ENCODE measurements at places on chromosomes 5 and 9.

DNA sequence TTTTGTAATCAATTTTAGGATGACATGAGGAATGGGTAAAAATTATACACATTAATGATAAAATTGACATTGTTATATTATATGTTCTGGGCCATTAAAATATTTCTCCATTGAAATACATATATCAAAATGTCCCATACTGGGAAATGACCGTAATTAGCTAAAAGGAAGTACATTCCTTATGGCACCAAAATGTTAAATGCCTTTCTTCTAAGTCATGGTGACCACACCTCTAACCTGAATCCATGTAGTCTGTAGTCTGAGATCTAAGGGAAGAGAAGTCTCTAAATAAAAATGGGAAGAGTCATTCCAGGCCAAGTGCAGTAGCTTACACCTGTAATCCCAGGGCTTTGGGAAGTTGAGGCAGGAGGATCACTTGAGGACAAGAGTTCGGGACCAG is 10.0 kb upstream of the GDA start:
- no peak for DNase-seq

GRCh38 chr5:103019804-103020203 is 100.1 kb downstream of the GIN1 start:
- DNase-seq, result no peak

DNA sequence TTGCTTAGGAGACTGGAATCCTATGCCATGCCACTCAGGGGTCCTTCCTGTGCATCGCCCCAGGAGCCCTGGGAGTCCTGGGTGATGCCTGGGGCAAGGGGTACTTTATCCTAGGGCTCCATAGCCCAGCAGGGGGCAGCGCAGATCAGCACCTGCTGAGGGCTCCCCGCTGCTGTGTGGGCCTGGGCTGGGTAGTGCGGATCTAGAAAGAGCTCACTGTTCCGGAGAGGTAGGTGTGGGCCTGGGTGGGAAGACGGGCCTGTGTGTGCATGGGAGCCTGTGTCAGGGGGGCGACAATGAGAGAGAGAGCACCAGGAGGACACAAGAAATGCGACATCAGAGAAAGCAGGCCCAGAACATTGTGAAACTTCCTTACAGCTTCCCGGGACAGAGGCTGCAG is 11.4 kb upstream of the DAB2IP start:
- peak; percentile 20 for DNase-seq

DNA sequence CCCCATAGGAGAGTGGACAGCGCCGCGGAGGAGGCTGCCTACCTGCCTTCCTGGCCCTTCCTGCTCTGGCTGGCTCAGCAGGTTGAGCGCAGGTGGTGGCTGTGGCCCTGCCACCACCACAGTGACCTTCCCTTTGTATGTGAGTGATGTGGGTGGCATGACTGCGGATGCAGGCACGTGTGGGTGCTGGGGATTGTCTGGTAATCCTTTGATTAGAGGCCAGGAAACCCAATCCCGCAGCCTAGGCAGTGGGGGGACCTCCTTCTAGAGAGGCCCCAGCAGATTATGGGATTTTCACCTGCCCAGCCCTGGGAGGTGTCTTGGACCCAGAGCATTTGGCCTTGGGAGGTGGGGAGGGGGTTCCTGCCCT is 16.5 kb downstream of the RXRA start:
- no peak for DNase-seq

GRCh38 chr9:75086541-75087288 is 1.2 kb downstream of the NMRK1 start:
- no peak for DNase-seq

- DNase-seq, result no peak
Measured at GRCh38 chr5:178695556-178695955, 34.9 kb downstream of the ZNF354A start.

DNA sequence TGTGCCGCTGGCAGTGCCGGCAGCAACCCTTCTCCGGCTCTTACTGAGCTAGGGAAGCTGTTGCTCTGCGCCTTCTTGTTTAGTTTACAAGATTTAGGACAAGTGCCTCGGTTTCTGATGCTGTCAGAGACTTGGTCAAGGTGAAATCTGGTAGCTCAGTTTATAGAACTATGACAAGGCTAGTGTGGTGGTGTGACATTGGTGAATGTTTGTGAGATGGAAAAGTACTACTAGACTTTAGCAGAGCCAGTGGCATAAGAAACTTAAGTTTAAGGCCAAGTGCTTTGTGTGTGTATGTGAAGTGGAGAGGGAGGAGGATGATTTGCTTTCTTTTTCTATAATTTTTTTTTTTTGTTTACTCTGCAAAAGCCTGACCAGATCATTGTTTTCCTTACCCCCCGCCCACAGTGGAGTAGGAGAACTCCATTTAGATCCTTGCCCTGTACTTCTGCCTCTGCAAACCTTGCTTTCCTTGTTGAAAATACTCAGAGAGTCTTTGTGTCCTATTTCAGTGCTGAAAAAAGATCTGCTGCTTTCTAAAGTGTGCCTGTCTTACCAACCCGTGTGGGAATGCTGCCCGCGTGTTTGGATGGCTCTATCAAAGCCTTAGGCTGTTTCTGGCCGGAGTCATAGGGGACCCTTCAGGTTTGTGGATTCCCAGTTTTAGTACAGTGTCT is 75.9 kb downstream of the TRIO start:
- no peak for DNase-seq

DNA sequence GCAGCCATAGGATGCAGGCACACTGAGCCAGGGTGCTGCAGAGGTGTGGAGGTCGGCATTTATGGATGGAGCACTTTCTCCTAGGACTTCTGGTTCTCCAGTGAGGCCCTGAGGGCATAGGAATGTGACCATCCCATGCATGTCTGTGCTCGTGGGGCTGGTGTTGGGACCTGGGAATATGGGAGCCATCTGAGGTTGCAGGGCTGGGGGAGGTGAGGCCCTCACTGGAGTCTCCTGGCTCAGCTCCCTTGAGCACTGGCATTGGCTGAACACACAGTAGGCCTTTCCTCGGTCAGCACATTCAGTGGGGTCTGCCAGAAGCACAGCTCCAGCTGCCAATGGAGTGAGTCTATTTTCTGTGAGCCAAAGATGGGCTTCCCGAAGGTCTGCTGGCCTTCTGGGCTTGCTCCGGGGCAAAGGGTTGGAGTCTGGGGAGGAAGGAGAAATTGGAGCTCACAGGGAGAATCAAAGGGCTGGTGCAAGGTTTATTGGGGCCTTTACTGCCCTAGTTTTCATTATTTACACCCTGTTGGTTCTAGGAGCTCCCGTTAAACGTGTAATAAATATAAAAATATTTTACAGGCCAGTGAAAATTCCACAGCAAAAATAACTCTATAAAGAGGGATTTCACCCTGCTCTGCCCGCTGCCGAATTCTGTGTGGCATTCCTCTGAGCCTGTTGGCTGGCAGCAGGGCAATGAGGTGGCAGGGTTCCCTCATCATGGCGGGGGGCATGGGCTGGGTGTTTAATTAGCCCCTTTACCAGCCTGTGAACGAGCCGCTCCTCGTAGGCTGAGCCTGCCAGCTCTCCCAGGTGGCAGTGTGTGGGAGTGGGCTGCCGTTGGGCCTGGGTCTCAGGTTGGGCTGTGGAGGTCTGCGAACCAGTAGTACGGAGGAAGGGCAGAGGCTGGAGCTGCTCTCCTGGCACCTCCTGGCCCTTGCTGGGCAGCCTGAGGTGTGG is 31.6 kb upstream of the PITX1 start:
- no peak for DNase-seq

GRCh38 chr5:137891849-137892248 is 2.6 kb downstream of the PKD2L2 start:
- peak; percentile 7 for DNase-seq

DNA sequence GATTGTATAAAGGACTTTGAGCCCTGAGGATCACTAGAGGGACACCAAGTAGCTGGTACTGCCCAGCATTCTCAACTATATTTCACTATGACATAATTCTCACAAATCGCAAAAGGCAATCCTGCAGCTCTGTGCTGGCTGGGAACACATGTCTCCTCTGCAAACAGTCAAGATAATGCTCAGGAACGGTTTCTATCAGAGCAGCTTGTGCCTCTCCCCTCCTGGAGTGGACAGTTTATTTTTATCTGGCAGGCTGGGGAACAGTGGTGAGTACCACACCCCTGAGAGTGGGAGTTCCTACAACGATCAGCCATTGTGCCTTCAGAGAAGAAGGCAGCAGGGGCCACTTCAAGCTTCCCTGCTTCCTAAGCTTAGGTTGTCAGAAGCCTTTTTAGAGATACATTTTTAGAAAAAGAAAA is 65.8 kb downstream of the ERAP1 start:
- no peak for DNase-seq

DNA sequence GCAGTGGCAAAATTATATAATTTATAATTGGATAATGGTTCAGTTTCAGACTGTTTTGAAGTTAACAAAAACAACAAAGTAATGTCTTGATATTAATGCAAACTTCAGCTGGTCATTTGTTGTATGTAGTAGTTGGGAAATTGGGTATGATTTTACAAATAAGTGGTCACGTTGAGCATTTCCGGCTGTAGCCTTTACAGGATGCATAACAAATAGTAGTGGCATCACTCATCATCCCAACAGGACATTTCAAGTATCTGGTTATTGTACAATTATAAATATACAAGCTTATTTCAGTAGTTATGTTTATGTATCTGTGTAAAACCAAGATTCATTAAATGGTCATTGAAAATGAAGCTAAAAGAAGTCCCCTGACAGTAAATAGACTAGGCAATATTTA is 72.9 kb downstream of the SMIM15 start:
- no peak for DNase-seq

DNA sequence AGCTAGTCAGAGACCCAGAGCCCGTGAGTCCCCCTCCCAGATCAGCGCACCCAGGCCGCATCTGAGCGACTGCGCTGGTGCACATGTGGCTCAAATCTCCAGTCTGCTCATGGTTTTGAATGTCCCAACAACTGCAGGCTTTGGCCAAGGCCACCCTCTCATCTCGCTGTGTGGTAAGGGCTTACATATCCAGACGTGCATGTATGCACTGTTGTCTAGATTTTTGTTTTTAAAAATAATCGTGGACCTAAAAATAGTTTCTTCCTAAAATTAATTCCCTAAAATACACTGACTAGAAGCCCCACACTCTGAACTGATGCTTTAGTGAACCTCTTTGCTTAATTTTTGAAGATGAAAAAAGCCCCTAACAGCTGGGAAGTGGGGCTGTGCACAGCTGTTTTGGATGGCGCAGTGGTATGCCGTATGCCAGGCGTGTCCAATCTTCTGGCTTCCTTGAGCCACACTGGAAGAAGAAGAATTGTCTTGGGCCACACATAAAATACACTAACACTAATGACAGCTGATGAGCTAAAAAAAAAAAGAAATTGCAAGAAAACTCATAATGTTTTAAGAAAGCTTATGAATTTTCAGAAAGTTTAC is 143.0 kb upstream of the LHFPL2 start:
- DNase-seq, result no peak

- DNase-seq, result no peak
Measured at GRCh38 chr5:1918488-1919208, 35.9 kb upstream of the IRX4 start.

DNA sequence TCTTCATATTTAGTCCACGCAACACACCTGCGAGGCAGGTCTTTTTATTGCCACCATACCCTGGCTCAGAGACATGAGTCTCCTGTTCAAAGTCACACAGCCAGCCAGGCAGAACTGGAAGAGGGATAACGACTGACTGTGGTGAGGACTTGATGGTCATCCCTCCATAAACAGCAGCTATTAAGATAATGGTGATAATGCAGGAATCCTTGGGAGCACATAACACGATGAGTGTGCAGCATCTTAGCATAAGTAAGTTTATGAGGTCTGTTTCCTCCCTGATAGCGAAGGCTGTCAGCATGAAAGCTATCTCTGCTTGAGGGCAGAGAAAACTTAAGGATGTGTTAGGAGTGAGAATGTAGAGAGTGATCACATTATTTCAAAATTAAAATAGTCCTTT is 30.9 kb downstream of the KCTD16 start:
- no peak for DNase-seq

DNA sequence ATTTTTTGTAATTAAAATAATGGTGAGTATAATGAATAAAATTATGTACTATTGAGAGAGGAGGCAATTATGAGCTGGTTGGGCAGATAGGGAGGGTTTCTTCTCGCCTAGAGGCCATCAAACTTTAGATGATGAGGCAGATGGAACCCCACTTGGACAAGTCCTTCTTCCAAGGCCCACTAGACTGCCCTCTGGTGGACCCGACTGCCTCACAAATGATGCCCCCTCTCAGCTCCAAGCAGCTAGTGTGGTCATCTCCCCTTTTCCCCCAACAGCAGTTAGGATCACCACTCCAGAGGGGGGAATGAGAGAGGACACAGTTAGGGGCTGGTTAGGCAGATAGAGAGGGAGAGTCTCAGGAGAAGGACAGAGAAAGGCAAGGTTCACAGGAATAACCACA is 348.0 kb upstream of the CDH18 start:
- DNase-seq, result no peak

GRCh38 chr9:86703346-86703745 is 244.0 kb downstream of the GAS1 start:
- DNase-seq, result no peak

GRCh38 chr5:59608745-59609144 is 284.8 kb downstream of the PDE4D start:
- DNase-seq, result peak; percentile 35

- no peak for DNase-seq
Measured at GRCh38 chr9:101718192-101718591, 20.3 kb downstream of the GRIN3A start.

DNA sequence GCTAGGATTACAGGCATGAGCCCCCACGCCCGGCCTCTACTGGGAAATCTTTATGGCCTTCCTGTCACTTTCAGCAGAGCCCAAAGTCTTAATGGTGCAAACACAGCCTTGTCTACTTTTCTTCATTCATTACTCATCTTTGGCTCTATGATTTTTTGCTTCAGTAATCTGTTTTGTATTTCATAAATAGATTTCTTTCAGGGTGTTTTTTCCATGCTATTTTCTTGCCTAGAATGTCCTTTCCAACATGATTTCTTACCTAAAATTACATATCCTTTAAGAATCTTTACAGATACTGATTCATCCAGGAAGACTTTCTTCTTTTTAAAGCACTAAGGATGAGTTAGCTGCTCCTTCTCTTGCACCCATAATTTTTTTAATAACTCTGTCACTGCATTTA is 213.0 kb downstream of the TAF11L14 start:
- no peak for DNase-seq

DNA sequence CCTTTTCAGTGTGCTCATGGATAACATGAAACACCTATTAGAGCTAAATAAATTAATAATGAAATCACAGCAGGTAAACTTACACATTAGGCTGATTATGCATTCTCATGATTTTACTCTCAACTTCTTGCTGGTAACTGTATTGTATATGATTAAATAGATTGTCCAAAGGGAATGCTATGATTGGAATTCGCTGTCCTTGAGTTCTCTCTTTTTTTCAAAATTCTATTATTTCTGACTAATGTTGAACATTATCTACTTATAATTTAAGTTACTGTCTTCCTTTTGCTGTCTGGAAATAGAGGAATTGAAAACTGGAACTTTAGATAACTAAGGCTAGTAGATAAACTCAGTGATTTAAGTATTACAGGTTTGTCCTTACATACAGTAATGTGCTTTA is 13.1 kb downstream of the CENPH start:
- no peak for DNase-seq
